CD4-positive, alpha-beta T cell treated with Interleukin-1 beta for 1 hour (primary cell): ENCODE measurements at places on chromosomes 12 and 14.

DNA sequence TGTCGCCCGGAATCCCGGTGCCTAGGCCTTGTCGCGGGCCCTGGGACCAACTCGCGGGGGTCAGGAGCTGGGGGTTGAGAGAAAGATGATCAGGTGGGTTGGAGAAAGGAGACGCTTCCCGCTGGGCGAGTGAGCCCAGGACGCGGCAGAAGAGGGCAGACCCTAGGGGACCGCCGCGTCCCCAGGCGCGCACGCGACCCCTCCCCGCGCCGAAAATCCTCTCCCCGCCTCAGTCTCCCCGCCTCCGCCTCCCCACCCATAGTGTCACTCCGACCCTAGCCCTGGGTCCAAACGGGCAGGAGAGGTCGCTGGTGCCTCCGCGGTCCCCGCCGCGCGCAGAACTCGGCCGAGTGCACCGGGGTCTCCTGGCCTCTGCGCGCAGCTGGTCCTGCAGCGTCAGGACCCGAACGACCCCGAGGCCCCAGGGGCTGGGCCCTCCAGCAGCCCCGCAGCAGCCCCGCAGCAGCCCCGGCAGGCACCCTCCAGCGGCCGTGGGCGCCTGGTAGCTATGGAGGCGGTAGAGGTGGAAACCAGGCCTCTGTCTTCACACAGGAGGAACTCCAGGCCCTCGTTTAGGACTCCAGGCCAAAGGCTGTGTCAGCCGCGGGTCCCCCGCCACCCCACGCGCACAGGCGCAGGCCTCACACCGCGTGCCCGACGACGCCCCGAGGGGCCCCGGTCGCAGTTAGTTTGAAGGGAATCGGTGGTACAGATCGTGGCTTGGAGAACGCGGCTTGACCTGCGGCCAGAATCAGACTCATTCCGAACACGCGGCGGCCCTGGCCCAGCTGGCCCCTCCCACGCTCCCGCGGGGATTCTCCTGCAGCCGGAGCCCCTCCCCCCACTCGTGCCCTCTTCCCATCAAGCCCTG lies 60.1 kb upstream of the EIF5 start:
- no peak for DNase-seq

GRCh38 chr14:72380456-72380855 lies 448.2 kb downstream of the RGS6 start:
- DNase-seq, result no peak

DNA sequence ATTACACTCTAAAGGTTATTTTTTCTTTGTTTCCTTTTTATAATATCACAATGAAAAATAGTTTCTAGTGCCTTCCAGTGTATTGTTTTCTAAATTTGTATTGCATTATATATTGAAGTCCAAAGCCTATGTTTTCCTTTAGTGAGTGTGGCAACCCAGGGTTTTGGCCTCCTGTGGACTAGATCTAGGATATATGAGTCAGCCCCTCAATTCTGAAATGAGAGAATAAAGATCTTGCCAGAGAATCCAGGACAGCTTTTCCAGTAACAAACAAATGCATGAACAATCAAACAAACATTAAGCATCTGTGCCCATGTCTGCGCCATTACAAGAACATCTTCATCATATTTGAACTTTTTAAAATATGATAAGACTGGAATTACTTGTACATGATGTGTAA lies 70.7 kb upstream of the SSTR1 start:
- no peak for DNase-seq

GRCh38 chr12:24759155-24759554 lies 189.7 kb downstream of the BCAT1 start:
- no peak for DNase-seq

DNA sequence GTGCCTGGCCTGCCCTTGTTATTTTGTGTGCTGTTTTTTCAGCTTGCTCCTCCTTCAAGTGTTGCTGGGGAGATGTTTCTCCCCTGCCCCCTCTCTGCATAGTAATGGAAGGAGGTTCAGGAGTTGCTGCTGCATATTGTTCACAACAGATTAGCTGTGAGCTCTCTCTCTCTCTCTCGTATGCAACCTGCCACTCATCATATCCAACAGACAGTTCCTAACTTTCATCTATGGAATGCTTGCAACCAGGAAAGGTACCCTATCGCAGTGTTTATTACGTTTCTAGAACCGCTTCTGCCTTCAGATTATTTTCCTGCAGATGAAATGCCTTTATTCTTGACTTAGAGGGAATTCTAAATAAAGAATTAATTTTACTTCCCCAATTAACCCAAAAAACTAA lies 372.9 kb downstream of the RMST start:
- no peak for DNase-seq

DNA sequence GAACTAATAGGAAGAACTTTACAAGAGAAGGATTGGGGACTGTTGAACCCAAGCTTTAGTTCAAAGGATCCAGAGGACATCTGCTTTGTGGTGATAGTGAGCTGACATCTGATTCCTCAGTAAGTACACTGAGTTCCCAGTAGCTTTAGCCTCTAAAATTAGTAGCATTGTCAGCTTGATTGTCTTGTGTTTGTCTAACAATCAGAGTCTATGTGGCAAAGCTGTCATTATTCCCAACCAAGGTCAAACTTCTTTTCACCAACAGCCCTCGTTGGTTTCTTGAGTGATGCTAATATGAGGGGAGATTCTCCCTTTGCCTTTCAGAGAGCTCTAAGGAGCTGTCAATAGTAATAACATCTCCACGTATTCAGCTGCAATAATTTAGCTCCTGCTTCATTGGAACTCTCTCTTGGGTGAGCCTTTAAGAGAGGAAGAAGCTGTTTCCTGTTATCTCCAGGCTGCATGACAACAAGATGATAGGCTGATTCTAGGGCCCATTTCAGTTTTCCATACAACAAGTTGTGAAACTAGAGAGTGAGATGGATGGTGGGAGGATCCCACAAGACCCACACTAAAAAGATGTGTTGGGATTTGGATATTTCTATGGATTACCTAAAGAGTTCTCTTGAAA lies 46.7 kb downstream of the TGFB3 start:
- no peak for DNase-seq

- no peak for DNase-seq
Observed at GRCh38 chr14:21077672-21078071, 7.6 kb downstream of the ARHGEF40 start.
